ENCODE measurements at places on chromosomes 3 and 15.

DNA sequence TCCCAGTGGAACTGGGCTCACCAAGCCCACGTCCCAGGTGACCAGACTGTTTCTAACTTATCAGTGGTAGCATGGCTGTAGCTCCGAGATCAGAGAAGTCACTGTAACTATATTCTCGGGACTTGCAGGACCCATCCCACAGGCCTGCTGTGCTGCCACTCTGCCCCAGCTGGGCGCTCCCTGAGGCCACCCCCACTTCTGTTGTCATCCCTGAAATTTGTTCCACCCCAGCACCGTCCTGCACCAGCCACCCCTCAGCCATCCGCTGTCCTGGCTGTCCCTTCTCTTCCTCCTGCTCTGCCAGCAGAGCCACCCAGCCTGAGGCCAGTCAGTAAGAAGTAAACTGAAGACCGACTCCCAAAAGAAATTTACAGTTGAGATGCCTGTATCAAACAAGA lies 33.0 kb upstream of the VILL start:
- DNase-seq, result no peak

GRCh38 chr15:39127925-39128617 lies 452.8 kb upstream of the THBS1 start:
- no peak for DNase-seq

DNA sequence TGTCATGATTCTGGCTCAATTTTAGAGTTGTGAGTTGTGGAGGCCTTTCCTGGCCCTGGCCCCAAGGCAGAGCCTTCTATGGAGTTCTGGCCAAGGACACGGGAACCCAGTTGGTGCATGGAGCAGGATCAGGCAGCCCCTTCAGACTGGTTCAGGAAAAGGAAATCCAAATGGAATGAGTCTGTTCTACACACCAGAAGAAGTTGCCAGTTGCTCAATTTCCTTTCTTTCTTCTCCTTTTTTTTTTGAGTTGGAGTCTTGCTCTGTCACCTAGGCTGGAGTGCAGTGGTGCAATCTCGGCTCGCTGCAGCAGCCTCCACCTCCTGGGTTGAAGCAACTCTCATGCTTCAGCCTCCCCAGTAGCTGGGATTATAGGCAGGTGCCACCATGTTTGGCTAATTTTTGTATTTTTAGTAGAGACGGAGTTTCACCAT lies 28.9 kb upstream of the BHLHE40 start:
- no peak for DNase-seq

DNA sequence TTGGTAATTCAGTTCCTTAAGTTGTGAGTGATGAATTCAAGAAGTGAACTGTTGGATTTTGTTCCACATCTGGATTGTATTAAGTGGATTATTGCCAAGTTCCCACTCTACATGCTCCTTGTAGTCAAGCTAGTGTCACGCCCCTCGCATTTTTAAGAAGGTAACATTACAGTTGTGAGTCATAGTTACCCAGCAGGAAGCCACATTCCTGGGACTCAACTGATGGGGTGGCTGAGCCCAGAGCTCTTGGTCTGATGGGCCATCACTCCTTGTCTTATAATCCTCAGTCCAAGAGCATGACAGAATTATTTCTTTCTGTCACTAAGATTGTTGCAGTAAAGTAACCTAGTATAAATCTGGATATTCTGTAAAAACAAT lies 102.7 kb downstream of the PTPRG start:
- no peak for DNase-seq

DNA sequence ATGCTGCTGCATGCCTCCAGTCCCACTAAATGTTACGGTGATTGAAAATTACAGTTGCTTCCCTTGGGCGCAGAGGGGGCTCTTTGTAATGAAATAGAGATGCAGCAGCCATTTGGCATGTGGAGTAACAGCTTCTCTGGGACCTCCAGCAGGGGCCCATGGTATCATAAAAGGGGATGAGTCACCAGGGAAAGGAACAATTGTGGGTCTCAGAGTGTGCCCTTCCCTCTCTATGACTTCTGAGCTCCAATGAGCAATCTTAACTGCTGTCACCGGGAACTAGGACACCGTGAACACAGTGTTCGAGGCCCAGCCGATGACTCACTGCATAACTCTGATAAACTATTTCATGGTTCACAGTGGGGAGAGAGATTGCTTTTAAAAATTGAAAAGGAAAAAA lies 164.8 kb upstream of the NUDT16 start:
- DNase-seq, result no peak

- DNase-seq, result no peak
These were observed 54.7 kb downstream of the LRRC28 start for GRCh38 chr15:99305761-99306505.

DNA sequence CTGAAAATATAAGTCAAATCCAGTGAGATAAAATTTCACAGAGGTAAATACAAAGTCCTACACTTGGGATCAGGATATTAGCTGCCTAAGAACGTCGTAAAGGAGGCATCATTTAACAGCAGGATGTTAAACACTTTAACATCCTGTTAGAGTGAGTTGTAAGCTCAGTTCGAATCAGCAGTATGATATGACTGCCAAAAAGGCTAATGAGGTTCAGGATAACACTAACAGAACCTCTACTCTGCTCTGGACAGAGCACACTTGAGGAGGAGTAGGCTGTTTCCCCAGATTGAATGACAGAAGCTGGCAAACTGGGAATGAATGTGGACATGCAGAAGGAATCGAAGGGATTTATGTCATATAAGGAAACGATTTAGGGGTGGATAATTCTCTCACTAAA lies 227.1 kb upstream of the CD96 start:
- no peak for DNase-seq

DNA sequence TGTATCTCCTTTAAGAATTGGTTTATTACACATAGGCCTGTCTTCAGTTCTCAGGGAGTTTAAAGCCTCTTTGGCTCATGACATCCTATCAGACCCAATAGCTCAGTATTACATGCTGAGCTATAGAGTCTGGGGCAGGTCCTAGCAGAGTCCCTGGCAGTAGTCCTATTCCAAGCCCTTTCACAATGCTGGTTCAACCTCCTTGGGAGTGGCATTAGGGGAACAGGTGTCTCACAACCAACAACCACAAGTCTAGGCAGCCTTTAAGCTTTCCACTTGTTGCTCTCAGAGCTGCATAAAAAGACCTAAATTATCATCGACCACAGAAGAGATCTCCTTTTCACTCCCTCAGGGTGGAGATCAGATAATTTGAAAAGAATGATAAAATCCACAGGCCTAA lies 22.8 kb upstream of the C2CD4B start:
- DNase-seq, result no peak

GRCh38 chr3:139715166-139715565 lies 37.4 kb upstream of the NMNAT3 start:
- no peak for DNase-seq

GRCh38 chr3:12154151-12154550 lies 4.6 kb downstream of the TIMP4 start:
- no peak for DNase-seq

DNA sequence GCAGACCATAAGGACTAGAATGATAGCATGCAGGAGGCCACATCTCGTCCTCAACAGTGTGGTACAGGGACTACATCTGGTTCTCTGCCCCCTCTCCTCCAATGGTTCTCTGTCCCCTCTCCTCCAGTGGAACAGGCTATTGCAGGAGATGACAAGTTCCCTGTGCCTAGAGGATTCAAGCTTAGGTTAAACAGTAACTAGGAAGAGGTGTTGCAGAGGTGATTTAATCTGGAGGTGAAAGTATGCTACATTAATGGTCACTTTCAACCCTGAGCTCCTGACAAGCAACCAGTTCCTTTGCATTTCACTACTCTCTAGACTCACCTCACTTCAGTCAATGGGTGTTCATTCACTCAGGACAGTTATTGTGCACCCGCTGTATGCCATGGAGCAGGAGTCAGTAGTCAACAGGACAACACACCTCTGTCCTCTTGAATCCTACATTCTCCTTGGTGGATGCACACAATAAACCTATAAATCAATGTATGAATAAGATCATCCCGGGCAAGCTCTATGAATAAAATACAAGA lies 16.0 kb downstream of the SPATA12 start:
- no peak for DNase-seq

DNA sequence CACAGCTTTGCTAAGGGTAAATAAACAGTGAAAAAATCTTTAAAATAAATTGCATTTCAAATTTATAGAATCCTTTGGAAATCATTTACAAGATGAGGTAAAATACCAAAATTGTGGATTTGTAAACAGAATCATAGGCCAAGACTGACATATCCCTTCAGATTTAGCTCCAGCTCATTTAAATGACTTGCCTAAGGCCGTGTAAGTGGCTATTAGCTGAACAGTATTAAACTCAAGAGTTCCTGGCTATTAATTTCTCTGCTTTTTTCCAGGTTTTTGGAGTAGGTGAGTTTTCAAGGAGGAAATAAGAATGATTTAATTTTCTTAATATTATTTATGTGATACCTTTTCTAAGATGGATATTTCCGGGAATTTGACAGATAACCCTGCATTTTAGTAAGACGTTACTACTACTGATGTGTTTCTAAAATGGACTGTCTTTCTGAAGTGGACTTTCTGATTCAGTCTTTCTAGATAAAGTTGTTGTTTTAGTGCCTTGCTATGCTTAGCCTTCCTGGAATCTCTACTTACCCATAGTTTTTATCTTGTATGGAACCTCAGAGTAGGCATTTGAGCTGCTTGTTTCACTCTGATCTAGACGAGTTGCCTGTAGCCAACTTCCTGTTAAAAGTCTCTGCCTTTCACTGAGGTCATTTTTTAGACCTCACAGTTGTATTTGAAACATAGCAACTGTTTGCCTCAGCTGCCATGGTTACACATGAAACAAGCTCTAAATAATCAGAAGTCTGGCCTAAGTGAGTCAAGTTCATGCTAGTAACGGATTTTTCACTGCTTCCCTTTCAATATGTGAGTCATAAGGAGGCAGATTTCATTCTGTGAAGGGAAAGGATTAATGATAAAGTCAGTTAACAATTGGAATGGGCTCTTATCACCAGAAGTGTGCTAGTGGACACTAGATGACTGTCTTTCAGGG lies 127.0 kb downstream of the KLHL25 start:
- no peak for DNase-seq

- DNase-seq, result no peak
These were observed 130.4 kb upstream of the SMAD3 start for GRCh38 chr15:66934868-66935520.

DNA sequence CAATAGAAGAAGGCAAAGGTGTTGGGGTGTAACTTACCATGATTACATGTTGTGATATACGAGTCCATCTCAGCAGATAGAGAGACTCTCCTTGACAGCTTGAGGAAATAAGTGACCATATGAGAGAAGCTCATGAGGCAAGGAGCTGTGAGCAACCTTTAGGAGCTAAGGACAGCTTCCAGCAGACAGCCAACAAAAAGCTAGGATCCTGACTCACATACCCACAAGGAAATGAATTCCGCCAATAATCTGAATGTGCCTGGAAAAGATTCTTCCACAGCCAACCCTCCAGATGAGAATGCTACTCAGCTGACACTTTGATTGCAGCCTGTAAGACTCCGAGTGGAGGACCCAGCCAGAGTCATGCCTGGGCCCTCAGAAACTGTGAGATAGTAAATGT lies 339.6 kb upstream of the TPRG1 start:
- no peak for DNase-seq

GRCh38 chr15:36622836-36623235 lies 43.4 kb downstream of the CDIN1 start:
- no peak for DNase-seq

DNA sequence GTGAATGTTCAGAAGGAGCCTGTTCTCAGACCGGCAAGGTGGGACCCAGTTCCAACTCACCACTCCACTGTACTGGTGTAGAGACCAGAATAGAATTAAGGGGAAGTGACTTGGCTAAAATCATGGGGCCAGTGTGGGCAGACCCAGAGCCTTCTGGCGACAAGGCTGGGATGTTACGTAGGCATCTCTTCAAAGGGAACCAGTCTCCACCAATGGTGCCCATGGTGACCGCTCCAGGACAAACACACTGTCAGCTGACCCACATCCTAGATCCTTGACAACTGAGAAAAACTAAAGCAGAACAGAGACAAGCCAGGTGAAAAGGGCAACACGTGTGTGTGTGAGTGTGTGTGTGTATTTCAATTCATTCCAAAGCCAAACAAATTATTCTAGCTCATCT lies 321.7 kb upstream of the FRG2C start:
- DNase-seq, result no peak

GRCh38 chr3:5489536-5489935 lies 302.0 kb downstream of the EDEM1 start:
- no peak for DNase-seq

- DNase-seq, result no peak
These were observed 87.2 kb downstream of the USP13 start for GRCh38 chr3:179739816-179740594.

DNA sequence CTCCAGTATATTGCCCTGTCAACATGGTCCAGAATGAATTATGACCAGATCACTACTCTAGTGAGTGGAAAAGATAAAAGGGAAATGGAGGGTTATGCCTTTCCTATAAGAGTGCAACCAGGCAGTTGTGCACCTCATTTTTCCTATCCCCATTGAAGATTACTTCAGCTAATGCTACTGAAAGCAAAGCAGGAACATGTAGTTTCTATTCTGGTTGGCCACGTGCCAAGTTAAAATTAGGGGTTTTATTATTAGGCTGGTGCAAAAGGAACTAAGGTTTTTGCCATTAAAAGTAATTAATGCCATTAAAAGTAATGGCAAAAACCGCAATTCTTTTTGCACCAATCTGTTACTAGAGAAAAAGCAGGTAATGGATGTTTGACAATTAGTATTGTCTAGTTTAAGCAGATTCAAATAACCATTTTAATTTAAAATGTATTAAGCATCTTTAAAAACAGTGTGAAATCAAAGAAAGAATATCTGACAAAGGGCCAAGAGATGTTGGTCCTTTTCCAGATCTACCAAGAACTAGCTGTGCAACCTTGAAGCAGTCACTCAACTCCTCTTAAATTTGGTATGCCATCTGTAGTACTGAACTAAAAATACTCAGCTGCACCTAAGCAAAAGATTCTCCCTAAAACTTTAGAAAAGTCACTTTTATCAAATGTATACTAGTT lies 567.5 kb upstream of the CCDC54 start:
- no peak for DNase-seq

DNA sequence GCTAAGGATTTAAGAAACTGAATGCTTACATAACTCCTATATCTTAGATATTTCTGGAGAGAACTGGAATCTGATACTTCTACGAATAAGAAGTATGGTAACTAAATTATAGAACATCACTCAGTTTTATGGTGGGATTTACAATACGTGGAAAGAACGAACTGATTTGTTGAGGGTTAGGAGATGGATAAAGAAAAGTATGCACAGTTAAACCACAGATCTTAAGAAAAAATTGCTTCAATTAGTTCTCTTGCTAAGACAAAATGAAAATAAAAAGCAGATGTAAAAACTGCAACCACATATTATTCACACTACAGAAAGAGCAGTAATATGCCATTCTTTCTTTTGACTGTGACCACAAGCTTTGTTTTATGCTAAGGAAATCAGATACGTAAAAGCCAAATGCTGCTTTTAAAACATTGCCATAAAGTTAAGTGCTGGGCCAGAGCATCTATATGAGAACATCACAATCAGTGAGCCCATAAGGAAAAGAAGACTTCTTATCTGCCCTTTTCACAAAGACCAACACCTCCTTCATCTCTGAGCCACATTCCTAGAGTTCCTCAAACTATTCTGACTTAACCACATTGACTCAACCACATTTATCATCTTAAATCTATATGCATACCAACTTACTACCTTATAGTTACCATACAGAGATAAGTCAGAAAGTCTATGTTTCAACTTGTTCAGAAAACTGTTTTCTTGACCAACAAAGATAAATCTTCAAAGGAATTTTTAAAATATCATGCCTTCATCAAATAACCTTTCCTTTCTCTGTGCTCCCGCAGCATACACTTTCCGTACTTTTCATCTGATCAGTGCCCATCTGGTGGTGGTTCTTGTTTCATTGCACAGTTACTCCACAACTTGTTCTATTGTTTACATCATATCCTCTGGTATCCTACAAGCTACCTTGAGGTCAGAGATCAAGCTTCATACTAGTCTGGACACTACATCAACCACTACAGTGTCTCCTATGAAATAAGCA lies 61.7 kb downstream of the FSIP1 start:
- no peak for DNase-seq

Measured in NCI-H2227 treated with DMSO at 0.1 percent for 48 hours (cell line).